ENCODE measurements at places on chromosomes 11 and 22.

GRCh38 chr11:109085708-109086373 is 336.1 kb upstream of the C11orf87 start:
- no peak for DNase-seq

GRCh38 chr11:56846631-56847576 is 98.4 kb upstream of the OR9G4 start:
- DNase-seq = no peak

- DNase-seq = no peak
Observed at GRCh38 chr22:25350551-25350971, 131.1 kb downstream of the CRYBB2 start.

DNA sequence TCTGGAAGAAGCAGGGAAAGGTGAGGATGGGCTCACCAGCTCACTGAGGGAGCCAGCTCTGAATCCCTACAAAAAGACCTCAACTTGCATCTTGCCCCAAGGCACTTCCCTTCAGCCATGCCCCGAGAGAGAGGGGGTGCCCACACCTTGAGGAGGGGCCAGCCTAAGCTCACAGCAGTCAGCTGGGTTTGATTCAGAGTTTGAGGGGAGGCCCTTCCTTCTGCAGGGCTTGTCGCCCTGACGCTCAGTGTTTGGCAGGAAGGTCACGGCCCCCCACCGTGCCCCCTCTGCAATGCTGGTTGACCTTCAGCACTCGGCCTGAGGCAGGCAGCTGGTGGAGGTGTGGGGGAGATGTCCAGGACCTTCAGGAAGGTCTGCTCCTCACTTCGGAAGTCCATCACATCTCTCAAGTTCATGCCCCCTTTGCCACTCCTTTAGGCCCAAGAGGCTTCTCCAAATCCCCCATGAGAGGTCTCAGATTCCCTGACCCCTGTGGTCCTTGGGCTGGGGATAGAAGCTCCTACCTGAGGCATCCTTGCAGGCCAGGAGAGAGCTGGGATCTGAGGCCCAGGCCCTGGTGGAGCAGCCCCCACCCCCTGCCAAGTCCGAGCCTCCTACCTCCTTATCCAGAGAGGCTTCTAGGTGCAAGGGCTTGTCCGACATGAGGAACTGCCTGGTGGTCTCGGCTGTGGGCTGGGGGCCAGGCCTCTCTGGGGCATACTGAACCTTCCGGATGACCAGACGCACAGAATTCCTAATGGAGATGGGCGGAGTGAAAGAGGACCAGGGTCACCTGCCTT is 37.6 kb downstream of the TPBGL start:
- no peak for DNase-seq

- no peak for DNase-seq
Observed at GRCh38 chr11:36574486-36574885, 6.7 kb downstream of the RAG1 start.

DNA sequence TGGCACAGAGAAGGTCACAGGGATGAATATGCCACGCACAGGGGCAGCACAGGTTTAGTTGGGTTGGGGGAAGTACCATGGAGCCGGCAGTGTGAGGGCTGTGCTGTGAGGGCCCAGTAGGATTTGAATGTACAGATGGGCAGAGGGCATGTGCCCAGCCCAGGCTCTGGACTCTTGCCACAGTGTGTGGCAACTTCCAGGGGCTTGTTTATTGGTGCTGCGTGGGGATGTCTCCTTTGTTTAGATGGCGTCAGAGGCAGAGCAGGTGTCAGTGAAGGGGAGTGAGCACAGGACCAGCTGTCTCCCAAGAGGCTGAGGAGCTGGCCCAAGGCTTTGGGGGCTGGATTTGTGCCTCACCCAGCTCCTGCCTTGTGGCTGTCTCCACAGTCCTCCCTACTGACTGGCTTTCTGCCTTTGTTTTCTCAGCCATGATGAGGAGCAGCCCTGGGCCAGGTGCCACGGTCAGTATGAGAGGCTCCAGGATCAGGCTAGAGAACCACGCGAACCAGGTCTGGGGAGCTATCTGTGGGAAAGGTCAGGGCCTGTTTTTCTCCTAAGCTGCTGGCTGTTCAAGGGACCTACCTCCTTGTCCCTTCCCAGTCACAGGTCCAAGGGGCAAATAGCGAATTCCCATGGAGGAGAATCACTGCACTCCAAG is 21.9 kb downstream of the SUN2 start:
- DNase-seq = no peak

- no peak for DNase-seq
Observed at GRCh38 chr11:117010808-117011540, 87.3 kb downstream of the SIK3 start.

DNA sequence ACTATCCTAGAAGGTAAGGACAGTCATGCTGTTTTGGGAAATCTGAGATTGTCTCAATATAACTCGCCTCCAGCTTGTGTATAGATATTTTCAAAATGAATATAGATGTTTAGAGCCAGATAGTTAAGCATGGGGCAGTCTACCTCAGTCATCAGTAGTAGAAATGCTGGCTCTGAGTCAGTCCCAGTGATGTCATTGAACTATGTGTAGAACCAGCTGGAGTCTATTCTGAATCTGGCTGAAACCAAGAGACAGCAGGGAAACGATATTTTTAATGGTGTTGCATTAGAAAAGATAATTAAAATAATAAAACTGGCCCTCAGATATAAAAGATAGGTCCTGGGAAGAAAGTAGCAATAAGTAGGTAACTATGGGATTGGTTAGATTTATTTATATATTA is 25.9 kb downstream of the PIWIL4 start:
- DNase-seq = no peak

- no peak for DNase-seq
Observed at GRCh38 chr22:46684706-46685105, 53.3 kb downstream of the CERK start.

DNA sequence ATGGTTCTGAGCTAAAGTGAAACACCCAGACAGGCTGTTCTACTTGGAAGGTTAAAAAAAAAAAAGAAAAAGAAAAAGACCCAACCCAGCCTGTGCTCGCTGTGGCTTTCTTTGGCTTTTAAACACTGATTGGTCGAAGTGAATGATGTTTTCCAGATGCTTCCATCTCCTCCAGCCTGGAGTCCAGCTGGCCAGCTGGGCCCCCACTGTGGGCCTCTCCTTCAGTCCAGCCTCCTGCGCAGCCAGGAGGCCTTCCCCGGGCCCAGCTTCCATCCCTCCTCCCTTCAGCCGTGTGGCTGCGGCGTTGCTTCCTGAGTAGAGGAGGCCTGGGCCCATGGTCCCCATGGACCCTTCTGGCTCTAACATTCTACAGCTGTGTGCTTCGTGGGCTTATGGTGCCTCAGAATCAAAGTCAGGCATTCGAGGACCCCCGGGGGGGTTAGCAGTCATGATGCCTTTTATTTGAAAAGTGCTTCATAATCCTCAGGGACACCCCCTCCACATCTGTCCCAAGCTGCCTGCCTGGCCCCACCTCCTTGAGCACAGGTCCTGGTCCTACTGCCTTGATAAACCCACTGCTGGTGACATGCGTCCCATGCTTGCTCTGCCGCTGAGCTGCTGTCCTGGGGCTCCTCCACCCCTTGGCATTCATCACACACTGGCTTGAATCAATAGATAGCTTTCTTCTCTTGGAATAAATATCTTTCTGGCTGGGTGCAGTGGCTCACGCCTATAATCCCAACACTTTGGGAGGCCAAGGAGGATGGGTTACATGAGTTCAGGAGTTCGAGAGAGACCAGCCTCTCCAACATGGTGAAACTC is 42.2 kb upstream of the FBLN1 start:
- DNase-seq = no peak

DNA sequence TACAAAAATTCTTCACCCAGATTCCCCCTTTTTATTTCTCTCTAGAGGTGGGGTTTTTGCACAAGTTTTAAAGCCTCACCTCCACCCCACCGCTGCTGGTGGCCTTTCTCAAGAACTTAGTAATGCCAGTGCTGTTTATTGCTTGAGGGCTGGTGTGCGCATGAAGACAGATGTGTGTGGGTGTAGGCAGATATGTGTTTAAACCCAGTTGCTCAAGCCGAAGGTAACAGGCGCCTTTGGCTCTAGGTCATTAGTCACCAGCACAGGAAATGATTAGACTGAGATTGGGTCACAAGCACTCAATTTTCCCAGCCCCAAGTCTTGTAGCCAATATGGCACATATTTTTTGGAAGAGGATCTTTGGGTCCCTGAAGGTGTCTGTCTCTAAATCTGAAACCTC is 2.7 kb upstream of the CLMP start:
- no peak for DNase-seq

- DNase-seq = no peak
Observed at GRCh38 chr11:122096272-122097112, 19.5 kb downstream of the BLID start.

- DNase-seq = no peak
Observed at GRCh38 chr11:22703040-22703439, 36.6 kb downstream of the GAS2 start.

- no peak for DNase-seq
Observed at GRCh38 chr11:67389477-67389876, 2.3 kb upstream of the RAD9A start.

- no peak for DNase-seq
Observed at GRCh38 chr11:79050786-79051185, 390.0 kb downstream of the TENM4 start.

GRCh38 chr11:70397983-70398833 is at the start of gene CTTN:
Gene CTTN (plus strand): TSS chr11:70398529. CDS start chr11:70407298, 8,769 bp downstream.
- peak; percentile 62 for DNase-seq

DNA sequence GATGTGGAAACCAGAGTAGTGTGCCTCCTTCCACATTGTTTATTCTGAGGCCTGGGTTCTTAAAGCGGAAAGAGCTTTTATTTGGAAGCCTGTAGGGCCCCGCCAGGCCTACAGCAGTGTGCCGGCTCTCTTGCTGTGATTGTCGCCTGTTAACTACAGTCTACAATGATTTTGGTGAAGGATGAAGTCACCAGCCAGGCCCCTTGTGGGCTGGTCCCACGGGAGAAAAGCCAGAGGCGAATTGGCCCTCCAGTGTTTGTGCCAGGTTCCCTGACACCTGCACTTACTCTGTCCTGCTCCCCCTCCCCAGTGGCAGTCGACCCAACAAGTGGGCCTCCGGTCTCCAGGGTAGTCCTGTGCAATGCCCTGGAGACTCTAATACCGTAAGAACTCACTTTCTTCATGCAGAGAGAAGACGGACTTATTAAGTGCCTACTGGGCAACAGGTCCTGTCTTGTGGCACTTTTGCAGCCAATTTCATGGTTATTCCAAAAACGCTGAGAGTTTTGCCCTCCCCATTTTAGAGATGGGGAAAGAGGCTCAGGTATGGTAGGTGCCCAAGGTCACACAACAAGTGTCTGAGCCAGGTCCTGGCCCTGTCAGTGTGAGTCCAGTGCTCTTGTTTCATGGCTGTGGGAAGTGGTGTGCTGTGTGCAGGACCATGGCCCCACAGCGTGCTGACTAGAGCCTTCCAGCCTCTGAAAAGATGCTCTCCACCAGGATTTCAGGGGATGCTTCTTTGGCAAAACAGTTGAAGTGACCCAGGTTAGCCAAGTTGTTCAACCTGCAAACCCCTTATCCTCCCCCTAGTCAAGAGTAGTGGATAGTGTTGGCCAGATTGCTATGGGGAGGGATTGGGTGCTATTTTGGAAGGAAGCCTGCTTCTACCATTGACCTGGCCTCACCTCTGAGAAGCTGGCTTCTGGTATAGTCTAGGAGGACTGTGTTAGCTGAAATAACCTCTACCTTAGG is 1.4 kb downstream of the MICAL2 start:
- no peak for DNase-seq

GRCh38 chr11:45096636-45097035 is 49.8 kb upstream of the PRDM11 start:
- no peak for DNase-seq

DNA sequence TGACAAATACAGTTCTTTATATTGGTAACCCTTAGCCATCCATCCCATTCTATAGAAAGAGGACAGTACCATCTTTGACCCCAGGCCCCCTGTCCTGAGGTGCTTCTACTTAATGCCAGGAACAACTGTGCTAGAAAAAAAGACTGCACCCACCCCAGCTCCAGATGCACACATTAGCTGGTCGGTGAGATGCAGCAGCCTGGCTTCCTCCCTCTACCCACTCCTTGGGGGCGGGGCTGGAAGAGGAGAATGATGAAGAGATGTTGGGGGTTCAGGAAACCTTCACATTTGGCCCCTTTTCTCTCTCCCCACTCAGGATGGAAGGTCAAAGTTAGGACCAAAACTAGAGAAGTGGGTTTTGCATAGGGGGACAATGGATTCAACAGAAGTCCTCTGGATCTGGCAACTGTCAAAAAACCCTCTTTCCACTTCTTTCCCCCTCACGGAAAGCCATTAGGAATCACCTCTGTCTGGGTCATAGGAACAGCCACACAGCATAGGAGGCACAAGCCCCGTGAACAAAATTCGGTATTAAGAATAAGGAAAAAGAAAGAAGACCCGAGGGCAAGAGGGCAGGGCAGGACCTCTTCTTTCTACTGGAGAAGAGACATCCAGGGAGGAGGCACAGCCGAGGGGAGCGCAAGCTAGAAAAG is 755 bp downstream of the NRIP3 start:
- no peak for DNase-seq

GRCh38 chr11:78783301-78783700 is 208.6 kb upstream of the NARS2 start:
- DNase-seq = no peak

DNA sequence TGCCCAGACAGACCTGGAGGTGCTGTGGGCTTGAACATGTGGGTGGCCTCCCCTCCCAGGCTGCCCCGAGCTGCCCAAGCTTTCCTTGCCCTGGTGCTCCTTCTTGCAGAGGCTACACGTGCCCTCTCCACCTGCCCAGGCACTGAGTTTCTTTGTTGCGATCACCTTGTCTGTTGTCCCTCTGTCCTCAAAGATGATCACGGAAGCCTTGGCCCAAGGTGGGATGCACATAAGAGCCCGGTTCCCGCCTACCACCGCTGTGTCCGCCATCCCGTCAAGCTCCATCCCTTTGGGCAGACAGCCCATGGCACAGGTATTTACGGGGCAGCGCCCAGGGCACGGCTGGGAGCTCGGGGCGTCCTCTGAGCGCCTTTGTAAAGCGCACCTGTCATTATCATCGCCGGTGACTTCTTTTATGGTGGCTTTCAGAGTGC is 67.5 kb downstream of the MED15 start:
- DNase-seq = no peak

GRCh38 chr11:111851636-111852035 is 19.7 kb downstream of the ALG9 start:
- DNase-seq = no peak

DNA sequence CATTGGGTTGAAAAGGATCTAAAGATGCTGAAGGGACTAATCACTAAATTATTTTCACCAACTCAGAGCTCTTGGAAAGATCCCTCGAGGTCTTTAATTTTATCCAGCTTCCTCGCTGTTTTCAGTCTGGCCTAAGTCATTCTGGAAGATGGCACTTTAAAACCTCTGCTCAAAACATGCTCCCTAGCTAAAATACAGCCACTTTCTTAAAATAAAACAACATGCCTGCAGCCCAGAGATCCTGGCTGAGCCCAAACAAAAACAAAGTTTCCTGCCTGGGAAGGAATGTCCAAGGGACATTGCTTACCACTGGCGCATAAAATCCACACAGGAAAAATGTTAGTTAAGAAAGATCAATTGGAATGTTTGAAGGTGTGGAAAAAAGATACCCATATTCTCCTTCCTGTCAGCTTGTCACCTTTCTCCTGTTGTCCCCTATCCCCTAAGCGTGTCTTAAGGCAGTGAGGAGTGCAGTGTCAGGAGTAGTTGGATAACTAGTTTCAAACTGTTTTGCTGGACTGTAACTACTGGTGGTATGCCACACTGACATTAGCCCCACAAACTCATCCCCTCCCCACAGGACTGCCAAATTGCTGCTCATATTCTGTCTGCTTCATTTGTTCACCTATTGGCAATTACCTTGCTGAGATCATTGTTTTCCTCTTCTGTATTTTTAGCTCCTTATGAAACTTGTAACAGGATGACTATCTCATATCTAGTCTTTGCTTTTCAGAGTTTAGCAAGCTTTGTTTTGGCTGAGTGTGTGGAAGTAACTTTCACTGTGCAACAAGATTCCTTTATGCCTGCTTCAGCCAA is 108.3 kb upstream of the SESN3 start:
- no peak for DNase-seq
